ENCODE measurements at places on chromosomes 7 and 10.

- no peak for DNase-seq
- H3K27ac ChIP-seq = peak overlapping the region; percentile 18
- peak overlapping the region; percentile 16 for H3K4me3 ChIP-seq
- peaks cover 41% of the 10 kb centered on the region for H3K4me1 ChIP-seq
- no peaks in the 10 kb centered on the region for H3K27me3 ChIP-seq
Measured at GRCh38 chr7:76050545-76050944, 2.6 kb downstream of the MDH2 start.

GRCh38 chr10:104334965-104335650, 3.2 kb downstream of the ITPRIP start:
- peaks cover 85% of the 10 kb centered on the region for H3K4me1 ChIP-seq
- peaks cover 2% of the 10 kb centered on the region for H3K27me3 ChIP-seq
- peak overlapping the region; percentile 87 for H3K4me3 ChIP-seq
- no peak for DNase-seq
- peak overlapping the region; percentile 68 for H3K27ac ChIP-seq

DNA sequence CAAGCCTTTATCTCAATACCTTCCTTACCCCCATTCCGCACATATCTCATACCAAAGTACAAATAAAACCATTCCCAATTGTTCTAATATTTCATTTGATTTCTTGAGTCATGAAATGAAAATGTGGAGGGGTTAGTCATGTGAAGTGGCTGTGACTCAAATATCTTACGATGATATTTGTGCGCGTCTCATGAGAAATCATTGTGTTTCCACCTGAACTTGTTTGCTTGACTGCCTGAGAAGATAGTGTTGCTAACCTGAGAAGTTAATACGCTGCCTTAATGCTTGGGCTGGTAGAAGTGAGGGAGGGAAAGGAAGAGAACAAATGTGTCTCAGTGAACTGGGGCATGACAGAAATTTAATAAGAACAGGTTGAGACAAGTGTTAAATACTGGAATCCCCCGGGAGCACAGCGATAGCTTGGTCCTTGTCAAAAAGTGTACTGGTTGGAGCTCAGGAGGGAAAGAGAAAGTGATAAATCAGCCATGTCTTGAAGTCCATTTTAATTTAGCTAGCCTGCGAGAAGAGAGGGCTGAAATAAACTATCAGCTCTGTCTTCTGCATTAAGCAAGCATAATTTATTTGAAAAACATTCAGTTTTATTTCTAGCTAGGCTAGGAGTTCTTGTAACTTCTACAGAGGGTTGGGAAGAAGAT, 7.2 kb upstream of the EPHA1 start:
- H3K36me3 ChIP-seq = peaks cover 9% of the 10 kb centered on the region
- H3K4me1 ChIP-seq = peaks cover 12% of the 10 kb centered on the region
- DNase-seq = no peak
- H3K27ac ChIP-seq = no peak overlapping the region
- H3K4me3 ChIP-seq = no peak overlapping the region

DNA sequence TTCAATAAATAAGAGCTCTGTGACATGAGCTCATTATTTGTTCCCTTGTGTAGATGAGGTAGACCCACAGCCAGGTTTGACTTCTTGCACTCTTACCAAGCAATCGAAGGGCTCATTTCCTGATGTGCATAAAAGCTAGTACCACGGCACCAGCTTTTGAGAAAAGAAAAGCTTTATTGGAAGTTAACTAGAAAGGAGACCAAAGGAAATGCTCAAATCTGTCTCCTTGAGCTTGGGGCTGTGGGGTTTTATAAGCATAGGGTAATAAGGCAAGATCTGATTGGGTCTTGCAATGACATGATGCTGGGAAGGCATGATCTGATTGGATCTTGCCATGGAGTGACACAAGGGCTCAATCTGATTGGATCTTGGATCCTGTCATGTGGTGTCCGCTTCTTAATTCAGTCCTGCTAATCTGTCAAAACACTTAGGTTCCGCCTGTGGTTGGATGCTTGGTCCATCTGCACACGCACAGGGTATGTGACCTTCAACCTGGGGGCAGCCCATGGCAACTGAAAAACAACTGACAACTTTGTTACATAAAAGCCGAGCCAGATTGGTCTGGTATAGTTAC, 47.8 kb upstream of the FRMD4A start:
- no peaks in the 10 kb centered on the region for H3K36me3 ChIP-seq
- H3K27ac ChIP-seq = no peak overlapping the region
- peaks cover 26% of the 10 kb centered on the region for H3K4me1 ChIP-seq
- H3K27me3 ChIP-seq = peaks cover 19% of the 10 kb centered on the region
- DNase-seq = no peak

GRCh38 chr10:127577376-127578258, 28.5 kb downstream of the NPS start:
- H3K27ac ChIP-seq = no peak overlapping the region
- H3K36me3 ChIP-seq = no peaks in the 10 kb centered on the region
- peaks cover 8% of the 10 kb centered on the region for H3K27me3 ChIP-seq

GRCh38 chr10:116761883-116762282, 19.5 kb upstream of the HSPA12A start:
- H3K4me3 ChIP-seq = no peak overlapping the region
- H3K4me1 ChIP-seq = no peaks in the 10 kb centered on the region
- H3K36me3 ChIP-seq = no peaks in the 10 kb centered on the region
- no peak for DNase-seq

Data from activated naive CD8-positive, alpha-beta T cell treated with anti-CD3 and anti-CD28 coated beads, Interleukin-2, amount 50 U/mL, for 24 hours (primary cell).